ENCODE measurements at places on chromosomes 2 and 18.

- no peak for DNase-seq
Observed at GRCh38 chr2:15517793-15518192, 43.3 kb downstream of the NBAS start.

DNA sequence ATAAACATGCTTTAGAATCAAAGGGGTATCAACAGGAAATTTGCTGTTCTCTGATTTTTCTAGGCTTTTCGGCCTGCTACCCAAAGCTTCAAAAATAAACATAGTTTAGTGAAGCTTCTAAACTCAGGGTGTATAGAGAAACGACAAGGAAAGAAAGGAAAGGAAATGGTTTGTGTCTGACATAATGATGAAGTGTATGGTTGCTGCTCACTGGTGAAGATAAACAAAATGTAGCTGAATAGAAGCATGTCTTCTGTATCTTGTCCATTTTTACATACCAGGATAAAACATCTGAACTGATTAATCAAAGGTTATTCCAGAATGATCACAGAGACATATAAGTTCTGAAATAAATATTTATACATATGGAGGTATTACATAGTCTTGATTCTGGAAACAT is 1324.6 kb upstream of the NRXN1 start:
- DNase-seq: no peak

DNA sequence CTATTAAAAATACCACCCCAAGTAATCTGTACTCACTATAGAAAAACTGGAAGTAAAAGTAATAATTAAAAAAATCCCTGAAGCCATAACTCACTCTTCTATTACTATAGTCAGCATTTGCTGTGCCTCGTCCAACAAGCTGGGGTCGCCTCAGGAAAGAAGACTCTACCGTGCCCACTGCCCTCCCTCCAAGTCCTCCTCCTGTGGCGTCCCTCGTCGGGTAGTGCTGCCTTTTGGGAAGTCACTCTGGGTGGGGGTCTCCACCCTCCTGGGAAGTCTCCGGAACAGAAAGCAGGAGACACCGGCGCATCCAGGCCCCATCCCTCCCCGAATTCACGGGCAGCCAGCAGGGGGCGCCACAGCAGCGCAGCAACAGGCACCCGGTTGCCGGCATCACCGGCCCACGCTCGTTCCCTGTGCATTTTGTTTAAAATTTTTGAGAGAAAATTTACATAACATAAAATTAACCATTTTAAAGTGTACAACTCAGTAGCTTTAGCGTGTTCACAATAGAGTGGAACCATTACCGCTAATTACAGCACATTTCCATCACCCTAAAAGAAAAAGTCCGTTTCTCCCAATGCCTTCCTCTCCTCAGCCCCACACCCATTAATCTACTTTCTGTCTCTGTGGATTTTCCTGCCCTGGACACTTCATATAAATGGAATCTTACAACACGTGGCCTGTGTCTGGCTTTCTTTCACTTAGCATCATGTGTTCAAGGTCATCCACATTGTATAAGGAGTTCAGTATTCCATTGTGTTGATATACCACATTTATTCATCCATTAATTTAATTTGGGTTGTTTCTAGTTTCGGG is 62.2 kb downstream of the ADNP2 start:
- DNase-seq: no peak

- DNase-seq: peak; percentile 98
Observed at GRCh38 chr2:3282056-3282998, 95.3 kb downstream of the EIPR1 start.

DNA sequence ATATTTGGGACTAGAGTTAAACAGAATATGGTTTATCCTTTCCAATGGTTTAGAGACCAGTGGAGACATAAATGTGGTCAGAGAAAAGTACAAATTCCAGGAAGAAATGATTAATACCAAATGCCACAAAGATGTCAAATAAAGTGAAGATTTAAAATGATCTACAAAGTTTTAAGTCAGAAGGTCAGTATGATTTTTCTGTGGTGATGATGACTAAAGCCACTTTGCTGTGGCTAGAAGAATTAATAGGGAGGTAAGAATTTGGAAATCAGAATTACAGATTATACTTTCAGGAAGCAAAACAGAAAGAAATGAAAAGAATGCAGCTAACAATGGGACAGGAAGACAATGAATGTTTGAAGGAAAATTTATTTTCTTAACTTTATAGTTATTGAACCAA is 91.5 kb upstream of the CDH7 start:
- DNase-seq: no peak

GRCh38 chr2:144455987-144456386 is 63.9 kb downstream of the ZEB2 start:
- DNase-seq: no peak

GRCh38 chr2:134445985-134446382 is 192.1 kb downstream of the MGAT5 start:
- DNase-seq: peak; percentile 46

- DNase-seq: no peak
Observed at GRCh38 chr2:198597648-198598047, 793.3 kb downstream of the PLCL1 start.

DNA sequence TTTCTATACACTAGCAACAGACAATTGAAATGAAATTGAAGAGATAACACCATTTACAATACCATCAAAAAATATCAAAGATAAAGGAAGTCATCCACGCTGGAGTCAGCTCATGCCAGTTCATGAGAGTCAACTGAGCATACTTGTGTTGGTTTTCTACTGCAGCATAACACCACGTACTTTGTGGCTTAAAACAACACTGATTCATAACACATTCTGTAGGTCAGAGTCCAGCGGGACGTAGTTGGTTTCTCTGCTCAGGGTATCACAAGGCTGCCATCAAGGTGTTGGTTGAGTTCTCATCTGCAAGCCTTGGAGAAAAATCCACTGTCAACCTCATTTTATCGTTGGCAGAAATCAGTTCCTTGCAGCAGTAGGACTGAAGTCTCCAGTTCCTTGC is 84.2 kb downstream of the TEX51 start:
- no peak for DNase-seq

GRCh38 chr2:126771094-126771493 is 115.1 kb downstream of the GYPC start:
- no peak for DNase-seq

GRCh38 chr2:70902067-70902442 is 33.6 kb upstream of the ATP6V1B1 start:
- DNase-seq: no peak

- DNase-seq: peak; percentile 94
Observed at GRCh38 chr18:44841752-44842587, 161.3 kb downstream of the SETBP1 start.

- DNase-seq: peak; percentile 43
Observed at GRCh38 chr18:39840406-39840805, 2114.6 kb upstream of the PIK3C3 start.

DNA sequence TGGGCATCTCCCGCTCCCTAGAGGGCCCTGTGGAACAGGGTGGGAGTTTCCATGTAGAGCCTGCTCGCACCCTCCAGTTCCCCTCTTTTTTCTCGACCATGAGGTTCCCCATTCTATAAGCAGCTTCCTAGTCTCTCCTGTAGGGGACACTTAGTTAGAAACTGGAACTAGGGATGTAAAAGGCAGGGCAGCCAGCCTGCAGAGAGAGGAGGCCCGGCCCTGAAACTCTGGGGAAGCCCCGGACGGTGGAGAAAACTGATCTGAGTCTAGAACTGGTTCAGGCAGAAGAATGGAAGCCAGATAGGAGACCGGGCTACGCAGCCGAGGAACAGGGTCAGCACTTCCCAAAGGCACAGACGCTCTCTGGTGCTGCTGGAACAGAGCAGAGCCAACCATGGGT is 51.6 kb upstream of the ATG16L1 start:
- no peak for DNase-seq

GRCh38 chr18:43805646-43806194 is 528.4 kb upstream of the SYT4 start:
- DNase-seq: peak; percentile 14

DNA sequence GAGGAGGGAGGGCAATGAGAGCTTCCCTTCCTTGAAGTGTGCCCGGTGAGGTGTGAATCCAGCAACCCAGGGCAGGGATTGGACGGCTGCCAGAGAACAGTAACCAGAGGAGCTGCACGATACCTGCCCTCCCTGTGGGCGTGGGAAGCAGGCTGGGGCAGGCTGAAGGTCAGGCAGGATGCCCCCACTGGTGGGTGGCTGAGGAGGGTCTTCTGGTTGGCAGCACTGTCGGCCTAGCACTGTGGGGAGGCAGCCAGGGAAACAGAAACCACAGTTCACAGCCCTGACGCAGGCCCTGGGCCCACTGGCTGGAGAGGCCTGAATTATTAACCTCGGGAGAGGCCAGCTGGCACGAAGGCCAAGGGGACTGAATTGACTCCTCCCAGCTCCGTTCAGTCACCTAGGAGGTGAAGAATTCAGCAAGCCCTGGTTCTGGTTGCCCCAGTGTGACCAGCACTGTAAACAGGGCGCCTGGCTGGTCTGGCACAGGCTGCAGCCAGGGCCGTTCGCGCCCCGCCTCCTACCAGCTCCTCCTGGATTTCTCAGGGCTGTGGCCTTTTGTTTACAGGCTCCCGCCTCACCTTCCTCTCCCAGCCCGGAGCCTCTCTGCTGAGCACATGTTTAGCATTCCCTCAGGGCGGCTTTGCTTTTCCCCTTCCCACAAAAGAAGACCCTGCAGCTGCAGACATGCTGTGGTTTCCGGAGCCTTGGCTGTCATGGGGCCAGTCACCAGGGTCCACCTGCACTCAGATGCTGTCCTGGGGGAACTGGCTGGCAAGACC is 97.8 kb downstream of the B3GNT2 start:
- peak; percentile 52 for DNase-seq

DNA sequence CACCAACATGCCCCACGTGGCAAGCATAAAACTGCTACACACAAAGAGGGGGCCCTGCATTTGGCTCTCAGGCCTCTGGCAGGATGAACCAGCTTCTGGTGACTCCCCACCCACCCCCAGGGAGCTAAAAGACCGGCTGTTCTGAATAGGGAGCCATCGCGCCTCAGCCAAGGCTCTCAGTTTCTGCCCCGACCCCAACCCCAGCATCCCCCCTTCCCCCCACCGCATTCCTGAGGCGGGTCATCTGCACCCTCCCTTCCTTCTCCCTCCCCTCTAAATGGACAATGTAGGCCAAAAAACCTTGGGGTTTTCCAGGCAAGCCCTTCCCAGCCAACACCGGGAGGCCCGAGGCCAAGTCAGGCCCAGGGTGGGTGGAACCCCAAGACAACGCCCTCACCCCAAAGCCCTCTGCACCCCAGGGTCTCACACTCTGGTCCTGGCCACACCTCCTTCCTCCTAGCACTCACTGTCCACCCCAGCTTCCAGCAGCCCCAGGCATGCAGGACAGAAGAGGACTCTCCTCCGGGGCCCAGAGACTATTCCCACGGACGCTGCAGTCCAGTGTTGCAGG is 5.7 kb downstream of the CYP26B1 start:
- no peak for DNase-seq

GRCh38 chr2:151657667-151658076 is 76.6 kb downstream of the NEB start:
- DNase-seq: no peak

- DNase-seq: no peak
Observed at GRCh38 chr2:145592361-145592760, 1072.4 kb upstream of the ZEB2 start.

DNA sequence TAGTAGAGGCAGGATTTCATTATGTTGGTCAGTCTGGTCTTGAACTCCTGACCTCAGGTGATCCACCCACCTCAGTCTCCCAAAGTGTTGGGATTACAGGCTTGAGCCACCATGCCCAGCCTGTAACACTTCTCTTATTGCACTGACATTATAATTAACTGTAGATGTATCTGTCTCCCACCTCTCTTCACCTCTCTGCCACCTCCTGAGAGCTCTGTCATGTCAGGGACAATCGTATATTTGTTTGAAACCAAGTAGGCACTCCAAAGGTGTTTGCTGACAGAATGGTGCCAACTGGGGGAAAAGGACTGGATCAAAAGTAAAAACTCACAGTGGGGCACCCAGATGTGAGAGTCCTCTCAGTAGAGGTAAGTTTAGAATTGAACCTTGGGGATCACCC is 17.3 kb upstream of the ME2 start:
- DNase-seq: no peak

DNA sequence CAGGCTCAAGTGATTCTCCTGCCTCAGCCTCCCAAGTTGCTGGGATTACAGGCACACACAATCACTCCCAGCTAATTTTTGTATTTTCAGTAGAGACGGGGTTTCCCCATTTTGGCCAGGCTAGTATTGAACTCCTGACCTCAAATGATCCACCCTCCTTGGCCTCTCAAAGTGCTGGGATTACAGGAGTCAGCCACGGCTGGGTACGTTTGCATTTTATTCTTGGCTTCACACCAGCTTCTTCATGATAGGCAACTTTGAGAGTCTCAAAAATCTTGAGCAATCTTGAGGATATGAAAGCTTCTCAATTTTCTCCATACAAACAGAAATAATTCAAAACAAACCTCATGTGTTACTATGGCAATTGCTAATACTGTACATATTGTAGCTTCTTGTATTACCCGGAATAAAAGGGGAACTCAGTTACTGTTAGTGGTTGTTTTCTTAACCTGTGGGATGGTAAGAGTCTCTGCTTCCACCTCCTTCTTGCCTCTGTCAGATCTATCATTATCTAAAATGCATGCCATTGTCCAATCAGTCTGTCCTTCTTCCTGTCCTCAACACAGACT is 102.9 kb upstream of the SYT4 start:
- no peak for DNase-seq

GRCh38 chr2:23556929-23557328 is 171.9 kb downstream of the KLHL29 start:
- DNase-seq: peak; percentile 20
